ENCODE measurements at places on chromosomes 11 and 22.

GRCh38 chr11:63890368-63890767, 26.6 kb downstream of the RCOR2 start:
- no peak for DNase-seq

DNA sequence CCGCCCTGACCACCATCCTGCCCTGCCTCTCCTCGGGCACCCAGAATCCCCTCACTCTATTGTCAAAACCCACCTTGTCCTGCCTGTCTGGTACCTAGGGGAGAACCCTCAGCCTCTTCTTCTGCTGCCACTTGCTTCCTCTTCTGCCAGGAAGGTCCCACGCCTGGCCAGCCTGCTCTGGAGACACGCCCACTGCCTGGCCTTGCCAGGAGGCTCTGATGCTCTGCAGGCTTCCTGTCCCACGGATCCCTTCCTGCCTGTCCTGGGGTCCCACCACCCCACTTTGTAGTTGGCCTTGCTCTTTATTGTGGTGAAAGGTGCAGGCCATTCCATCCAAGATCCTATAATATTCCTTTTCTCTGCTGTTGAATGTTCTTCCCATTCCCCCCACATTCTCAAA, 63.4 kb downstream of the BMAL1 start:
- DNase-seq: no peak

DNA sequence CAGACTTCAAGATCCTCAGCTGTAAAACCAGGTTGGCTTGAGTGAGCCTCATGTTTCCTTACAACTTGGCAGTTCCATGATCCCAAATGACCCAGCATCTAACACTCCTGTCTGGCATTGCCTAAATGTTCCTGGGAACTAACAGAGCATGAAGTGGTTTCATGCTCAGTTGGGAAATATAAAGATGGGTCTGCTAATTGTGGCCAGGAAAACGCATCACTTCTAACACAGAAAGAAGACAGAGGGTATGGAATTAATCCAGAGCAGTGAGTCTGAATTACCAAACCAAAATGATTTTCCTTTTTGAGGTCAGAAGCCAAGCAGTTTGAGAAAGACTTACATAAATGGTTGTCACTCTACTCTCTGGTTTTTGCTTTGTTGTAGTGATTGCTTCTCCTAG, 60.5 kb upstream of the MMP13 start:
- peak; percentile 26 for DNase-seq

- no peak for DNase-seq
Observed at GRCh38 chr11:18771266-18772035, 20.1 kb downstream of the PTPN5 start.

- DNase-seq: peak; percentile 11
Observed at GRCh38 chr11:117179048-117179999, 781 bp downstream of the SIDT2 start.

DNA sequence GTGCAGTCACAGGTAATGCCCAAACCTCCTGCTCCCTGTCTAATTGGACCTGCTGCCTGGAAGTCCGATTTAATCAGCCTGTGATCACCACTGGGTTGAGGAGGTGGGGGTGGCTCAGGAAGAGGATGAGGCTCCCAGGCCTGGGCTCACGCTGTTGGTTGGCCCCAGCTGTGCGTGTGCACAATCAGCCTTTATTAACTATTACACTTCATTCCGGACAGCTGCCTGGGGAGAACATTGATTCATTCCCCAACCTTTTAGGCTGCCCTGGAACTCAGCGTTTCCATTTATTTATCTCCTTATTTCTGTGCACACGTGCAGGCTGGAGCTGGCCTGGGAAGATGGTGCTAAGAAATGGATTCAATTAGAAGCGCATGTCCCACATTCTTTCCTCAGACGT, 123.4 kb downstream of the DSCAML1 start:
- DNase-seq: no peak

DNA sequence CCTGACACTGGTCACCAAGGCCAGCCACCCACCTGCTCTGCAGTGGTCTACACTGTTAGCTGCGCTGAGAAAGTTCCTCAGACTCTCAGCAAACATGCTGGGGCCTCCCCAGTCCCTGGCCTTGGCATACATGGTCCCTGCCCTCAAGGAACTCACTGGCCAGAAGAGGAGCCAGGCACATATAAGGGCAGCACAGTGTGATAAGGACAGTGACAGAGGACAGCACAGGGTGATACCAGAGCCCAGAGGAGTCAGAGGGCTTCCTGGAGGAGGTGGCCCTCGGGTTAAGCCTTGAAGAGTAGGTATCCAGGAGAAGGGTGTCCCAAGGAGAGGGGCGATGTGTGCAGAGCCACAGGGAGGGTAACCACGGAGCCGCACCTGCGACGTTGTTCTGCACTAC, 624 bp downstream of the ART1 start:
- no peak for DNase-seq

DNA sequence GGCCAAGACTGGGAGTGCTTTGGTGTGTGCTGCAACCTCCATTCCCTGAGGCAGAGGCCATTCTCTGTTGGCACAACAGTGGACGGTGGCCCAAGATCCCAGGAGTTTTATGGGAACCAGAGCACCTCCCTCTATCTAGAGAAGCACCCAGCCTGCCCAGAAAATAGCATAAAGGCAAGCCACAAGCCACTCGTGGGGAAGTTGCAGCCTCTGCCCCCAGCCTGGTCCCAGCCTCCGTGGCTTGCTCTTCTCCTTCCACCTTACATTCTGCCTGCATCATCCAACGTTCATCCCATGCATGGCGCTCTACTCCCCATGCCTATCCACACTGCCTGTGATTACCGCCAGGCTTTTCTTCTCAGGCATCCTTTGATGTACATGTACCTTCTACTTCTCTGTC, 15.8 kb downstream of the IL17RA start:
- no peak for DNase-seq

- DNase-seq: no peak
Observed at GRCh38 chr11:117930668-117931330, 1.6 kb upstream of the TMPRSS13 start.

- DNase-seq: no peak
Observed at GRCh38 chr22:38314933-38315822, 2.1 kb downstream of the CSNK1E start.

DNA sequence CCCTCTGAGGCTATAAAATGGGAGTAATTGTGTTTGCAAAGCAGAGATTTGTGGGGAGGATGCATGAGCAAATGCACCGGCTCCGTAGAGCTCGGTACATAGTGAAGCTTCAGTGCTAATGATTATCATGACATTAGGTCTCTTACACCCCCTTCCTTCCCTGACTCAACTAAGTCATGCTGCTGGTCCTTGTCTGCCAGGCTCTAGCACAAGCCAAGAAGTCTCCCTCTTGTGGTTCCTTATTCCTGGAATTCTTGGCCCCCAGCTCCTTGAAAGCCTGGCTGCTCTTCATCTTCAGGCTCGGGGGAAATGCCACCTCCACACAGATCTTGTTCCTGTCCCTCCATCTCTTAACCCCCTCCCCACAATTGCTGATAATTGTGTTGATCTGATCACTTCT, 45.7 kb upstream of the SYT13 start:
- DNase-seq: peak; percentile 4

DNA sequence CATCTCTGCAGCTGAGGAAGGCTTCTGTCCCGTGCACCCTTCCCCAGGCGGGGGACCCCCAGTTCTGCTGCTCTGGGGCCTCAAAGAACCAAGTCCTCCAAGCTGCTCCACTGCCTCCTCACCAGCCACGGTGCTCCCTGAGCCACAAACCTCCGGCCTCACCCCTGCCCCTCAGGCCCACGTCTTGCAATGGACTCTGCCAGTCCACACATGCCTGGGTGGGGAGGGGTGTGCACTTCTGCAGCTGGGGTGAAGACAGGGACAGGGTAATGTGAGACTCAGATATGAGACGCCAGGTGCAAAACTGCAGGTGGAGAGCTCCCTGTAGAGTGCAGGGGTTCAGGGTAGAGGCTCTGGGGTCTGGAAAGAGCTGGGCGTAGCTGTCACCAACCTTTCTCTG, 3.2 kb upstream of the PTDSS2 start:
- DNase-seq: no peak

- DNase-seq: no peak
Observed at GRCh38 chr22:24087071-24087795, 76.1 kb downstream of the CABIN1 start.

DNA sequence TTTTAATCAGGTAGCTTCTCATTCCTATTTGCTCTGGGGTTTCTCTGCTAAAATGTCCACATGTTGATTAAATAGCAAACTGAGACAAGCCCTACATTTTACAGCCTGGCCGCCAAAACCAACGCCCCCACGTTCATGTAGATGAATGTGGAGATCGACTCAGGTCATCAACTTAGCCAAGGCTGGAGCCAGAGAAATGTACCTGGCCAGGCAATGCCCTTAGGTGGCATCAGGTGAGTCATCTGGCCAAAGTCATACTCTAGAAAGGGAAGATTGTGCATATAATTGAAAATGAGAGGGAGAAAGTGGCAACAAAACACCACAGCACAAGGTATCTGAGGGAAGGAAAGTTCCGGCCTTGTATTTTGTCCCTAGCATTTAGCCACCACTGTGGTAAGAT, 37.1 kb upstream of the CCDC89 start:
- no peak for DNase-seq

- no peak for DNase-seq
Observed at GRCh38 chr11:133173810-133174412, 358.4 kb downstream of the OPCML start.

DNA sequence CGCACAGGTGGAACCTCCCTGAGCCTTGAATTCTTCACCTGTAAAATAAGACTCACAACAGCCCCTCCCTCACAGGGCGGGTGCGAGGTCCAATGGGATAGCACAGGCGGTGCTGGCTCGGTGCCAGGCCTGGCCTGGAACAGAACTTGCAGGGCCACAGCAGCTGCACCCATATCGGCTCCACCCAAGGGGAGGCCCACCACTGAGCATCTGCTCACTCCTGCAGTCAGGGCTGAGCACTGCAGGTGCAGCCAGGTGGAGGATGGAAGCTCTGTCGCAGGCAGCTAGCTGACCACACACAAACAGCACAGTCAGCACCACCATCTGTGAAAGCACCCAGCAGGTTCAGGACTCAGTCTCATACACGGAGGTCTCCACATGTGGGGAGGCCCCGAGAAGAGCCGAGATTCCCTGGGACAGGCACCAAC, 19.6 kb downstream of the VPS37C start:
- no peak for DNase-seq

DNA sequence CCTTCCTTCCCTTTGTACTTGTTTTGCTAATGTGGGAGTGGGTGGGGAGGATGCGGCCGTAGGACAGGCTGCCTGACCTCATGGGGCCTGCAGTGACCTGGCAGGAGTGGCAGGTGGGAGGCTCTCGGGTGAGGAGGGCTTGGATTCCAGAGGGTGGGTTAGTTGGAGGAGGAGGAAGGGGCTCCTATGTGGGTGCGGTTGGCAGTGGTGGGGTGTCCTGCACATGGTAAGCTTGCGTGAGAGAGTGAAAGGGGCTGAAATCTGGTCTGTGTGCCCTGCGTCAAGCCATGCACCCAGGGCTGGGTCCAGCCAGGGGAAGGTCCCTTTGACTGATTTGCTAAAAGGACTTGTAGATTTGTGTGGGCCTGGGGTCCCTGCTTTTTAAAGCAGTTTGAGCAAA, 90.7 kb upstream of the OR4B1 start:
- no peak for DNase-seq

DNA sequence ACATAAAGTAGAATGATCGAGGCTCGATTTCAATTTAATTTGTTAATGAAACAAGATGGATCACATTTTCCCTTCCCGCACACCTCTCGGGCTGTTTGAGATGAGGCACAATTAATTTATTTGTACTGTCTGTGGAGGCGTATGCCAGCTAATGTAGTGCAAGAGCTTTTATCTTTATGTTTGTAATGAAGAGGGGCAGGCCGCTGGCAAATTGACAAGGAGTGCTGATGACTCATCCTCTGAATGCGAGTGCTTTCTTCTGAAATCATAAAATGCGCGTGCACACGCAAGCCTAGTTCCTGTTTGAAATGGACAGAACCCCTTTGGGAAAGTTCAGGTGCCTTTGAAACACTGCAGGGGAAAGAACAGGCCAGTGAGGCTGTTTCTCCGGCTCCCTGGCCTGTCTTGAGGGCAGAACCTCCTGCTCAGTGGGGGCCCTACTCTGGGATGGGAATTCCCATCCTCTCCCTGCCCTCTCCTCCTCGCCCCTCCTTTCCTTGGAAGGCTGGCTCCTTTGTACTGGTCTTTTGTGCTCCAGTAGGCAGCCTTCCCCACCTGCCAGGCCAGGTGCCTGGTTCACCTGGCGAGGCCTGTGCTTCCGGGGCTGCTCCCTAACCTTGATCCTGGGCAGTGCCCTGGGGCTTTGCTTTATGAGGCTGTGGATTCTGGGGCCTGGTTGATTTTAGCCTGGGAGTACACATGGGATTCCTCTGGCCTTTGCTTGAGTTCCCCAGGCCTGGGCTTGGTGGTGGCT, 50.3 kb downstream of the TEAD1 start:
- peak; percentile 92 for DNase-seq

GRCh38 chr11:35335226-35335625, 84.1 kb downstream of the SLC1A2 start:
- DNase-seq: no peak

DNA sequence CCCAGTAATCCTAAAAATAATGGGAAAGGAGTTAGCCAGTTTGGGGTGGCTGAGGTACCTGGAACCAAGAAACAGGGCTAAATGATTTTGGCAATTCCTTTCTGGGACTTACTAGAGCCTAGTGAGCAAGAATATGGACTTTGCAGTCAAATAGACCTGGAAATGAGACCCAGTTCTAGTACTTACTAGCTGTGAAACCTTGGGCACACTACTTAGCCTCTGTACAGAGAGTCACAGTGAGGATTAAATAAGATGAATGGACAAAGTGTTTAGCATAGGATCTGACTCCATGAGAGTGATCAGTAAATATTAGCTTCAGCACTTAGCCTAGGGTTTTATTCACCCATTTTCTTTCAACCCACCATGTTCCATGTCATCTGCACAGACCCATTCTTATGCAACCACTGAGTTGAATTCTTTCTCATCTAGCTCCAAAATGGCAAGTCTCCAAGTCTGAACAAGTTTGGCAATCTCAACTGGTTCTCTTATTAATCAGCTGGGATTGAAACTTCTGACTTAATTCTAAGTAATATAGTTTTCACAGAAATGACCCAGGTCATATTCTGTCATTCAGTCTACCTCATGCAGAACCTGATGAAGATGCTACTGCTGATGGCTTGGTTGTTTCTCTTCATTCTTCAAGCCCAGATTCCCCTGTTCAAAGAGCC, 15.0 kb upstream of the SORL1 start:
- no peak for DNase-seq

GRCh38 chr22:30680991-30681770, 13.5 kb upstream of the OSBP2 start:
- no peak for DNase-seq

All from Caki2 (cell line).